Breast epithelium (tissue), 4 donors: ENCODE measurements at places on chromosomes 16 and 17.

DNA sequence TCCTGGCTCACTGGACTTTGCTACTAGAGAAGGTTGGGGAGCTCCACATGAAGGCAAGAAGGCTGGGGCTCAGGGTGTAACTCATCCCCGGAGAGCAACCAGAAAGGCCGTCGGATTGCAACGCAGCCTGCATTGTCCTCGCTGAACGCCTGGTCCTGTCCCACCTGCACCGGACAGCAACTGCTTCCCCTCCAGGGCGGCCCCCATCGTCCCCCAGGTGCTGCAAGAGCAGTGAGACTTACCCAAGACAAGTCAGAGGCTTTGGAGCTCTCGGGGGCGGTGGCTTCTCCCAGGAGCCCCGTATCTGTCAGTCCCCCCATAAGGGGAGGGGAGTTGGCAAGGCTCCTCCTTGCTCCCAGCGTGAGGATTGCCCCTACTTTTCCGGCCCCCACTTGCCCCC lies 18.4 kb downstream of the METRNL start:
- no peak for DNase-seq

- DNase-seq, result no peak
Observed at GRCh38 chr17:29058391-29058790, 15.4 kb downstream of the PIPOX start.

DNA sequence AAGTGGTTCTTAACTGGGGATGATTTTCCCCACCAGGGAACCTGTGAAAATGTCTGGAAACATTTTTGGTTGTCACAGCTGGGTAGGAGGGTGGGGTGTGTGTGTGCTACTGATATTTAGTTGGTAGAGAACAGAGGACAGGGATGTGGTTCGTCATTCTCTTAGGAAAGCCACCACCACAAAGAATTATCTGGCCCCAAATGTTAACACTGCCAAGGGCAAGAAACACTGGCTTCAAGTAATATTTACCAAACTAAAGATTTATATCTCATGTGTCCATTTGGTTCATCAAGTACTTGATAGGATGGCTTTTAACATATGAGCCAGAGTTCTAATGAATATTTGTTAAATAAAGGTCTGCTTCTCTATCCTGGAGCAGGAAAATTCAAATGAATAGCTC lies 19.5 kb downstream of the MPHOSPH6 start:
- no peak for DNase-seq

GRCh38 chr16:3580251-3580651 lies 3.0 kb upstream of the NLRC3 start:
- no peak for DNase-seq

DNA sequence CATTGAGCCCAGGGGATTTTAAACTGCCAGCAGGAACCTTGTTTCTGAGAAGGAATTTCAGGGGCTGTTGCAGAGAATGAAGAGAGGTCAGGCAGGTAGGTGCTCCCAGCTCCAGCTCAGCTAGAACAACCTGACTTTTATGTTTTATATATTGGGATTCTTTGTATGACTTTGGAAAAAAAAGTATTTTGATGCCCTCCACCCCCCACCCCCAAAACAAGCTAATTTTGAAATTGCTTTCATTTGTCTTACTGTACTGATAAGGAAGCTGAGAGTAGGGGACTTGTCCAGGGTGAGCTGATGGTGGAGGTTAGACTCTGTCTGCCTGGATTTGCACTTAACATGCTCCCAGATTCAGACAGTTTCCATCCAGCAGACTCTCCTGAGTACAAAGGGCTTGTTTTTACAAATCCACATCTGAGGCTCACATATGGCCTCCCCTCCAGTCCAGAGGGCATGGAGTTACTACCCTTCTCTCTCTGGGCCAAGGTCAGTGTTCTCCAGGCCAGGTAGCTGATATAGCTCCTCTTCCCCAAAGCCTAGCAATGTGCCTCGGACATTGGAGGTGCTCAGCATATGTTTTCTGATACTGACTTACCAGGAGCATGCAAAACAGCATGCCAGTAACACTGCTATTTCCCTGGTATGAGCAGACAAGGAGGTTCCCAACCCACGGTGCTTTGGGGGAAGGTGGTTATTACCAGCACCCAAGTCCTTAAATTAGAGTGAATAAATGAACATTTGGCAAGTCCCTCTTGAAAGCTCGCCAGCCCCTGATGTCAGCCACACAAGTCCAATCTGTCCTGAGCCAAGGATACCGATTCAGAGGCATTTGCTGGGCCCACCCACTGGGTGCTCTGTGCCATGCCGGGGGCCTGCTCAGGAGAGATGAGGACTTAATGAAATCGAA lies 11.3 kb downstream of the STX1B start:
- no peak for DNase-seq

DNA sequence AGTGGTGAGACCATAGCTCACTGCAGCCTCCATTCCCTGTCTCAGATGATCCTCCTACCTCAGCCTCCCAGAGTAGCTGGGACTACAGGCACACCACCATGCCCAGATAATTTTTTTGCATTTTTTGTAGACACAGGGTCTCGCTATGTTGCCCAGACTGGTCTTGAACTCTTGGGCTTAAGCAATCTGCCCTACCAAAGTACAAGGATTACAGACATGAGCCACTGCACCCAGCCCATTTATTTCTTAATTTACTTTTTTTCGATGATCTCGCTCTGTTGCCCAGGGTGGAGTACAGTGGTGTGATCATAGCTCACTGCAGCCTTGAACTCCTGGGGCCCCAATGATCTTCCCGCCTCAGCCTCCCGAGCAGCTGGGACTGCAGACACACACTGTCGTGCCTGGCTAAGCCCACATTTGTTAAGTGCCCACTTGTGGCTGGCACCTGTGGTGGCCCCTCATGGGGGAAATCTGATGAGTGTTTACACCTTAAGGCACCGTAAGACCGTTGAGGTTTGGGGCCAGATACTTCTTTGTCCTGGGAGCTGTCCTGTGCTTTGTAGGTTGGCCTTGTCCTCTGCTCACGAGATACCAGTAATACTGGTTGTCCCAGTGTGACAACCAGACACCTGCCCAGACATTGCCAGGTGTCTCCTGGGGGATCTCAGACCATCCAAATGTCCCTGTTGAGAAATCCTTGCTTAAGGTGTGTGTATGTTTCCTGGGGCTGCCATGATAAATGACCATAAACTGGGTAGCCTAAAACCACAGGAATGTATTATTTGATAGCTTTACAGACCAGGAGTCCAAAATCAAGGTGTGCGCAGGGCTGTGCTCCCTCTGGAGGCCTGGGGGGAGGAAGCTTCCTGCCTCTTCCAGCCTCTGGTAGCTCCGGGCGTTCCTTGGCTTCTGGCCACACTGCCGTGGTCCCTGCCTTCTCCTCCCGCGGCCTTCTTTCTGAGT lies 141.4 kb upstream of the GSE1 start:
- DNase-seq, result peak; percentile 82
